ENCODE measurements at places on chromosomes 5 and 9. TPM values are rescaled to one million over a fixed set of nuclear protein-coding genes. Genes with fewer than 3 reads are reported as not detected.

DNA sequence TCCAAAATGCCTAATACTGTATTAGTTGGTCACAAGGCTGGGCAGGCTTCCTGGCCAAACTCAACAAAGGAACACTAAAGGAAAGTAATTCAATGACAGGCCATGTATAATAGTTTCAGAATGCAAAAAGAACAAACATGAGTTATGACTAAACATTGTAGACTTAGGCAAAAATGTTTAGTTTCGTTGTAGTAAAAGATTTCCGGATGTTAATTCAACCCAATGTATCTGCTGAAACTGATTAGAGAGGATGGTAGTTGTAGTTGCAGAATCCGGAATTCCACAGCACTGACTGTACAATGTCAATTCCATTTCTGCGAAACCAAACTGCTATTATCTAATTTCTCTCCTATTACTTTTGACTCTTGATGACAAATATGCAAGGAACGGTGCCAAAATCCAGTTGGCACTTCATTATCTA, 117.9 kb upstream of the FST start:
- no peak for DNase-seq

GRCh38 chr5:8053270-8053669, 184.3 kb downstream of the MTRR start:
- DNase-seq = no peak

DNA sequence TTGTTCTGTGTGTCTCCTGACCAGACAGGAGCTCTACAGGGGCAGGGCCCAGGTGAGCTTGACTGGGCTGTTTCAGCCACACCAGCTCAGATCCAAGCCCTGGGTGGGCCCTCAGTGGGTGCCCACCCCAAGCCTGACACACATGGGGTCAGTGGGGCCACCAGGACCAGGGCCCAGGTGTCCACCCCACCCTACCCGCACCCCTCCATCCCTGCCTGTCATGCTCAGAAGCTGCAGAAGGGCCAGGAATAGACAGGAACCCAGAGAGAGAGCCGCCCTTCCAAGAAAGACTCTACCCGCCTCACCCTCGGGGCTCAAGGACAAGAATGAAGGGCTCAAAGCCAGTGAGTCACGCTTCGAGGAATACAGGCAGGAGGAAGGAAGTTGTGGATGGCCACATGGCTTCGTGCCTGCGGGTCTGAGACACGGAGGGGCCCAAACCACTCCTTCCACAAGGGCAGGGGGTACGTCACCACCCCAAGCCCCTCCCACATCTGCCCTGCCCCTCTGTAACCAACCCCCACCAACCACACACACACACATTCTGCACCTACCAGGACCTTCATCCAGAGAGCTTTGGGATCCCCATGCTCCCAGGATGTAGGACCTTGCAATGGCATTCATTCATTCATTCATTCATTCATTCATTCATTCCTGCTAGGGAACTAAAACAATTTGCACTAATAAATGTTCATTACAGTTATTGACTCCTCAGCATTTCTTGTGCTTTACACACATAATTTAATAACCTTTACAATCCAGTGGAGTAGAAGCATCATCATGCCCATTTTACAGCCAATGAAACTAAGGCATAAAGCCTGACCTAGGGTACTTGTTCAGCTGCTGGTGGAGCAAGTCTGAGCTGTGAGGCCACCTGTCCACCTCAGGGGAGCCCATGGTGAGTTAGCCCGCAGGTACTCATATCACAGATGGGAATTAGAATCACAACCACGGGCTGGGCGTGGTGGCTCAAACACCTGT, 55.9 kb upstream of the STXBP1 start:
- peak; percentile 62 for DNase-seq

DNA sequence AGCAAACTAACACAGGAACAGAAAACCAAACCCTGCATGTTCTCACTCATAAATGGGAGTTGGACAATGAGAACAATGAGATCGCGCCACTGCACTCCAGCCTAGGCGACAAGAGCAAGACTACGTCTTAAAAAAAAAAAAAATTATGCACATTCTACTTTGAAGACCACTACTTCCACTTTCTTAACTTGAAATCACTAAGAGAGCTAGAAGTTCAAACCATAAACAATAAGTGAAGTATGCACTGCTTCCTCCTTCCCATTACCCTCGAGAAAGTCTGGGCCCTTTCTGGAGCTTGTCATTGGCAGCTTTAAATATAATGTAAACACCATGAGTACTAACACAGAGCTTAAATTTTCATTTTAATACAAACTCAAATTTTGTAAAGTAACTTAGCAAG, 94.9 kb downstream of the TLE1 start:
- no peak for DNase-seq

Gene CARTPT
- total RNA-seq = not detected

Gene PLEKHG4B
- 0.10 TPM for total RNA-seq

- DNase-seq = no peak
Observed at GRCh38 chr5:121919046-121919445, 42.7 kb upstream of the SRFBP1 start.

Gene IRX1
- not detected for total RNA-seq

Gene CD14
- 1.8 TPM for total RNA-seq

DNA sequence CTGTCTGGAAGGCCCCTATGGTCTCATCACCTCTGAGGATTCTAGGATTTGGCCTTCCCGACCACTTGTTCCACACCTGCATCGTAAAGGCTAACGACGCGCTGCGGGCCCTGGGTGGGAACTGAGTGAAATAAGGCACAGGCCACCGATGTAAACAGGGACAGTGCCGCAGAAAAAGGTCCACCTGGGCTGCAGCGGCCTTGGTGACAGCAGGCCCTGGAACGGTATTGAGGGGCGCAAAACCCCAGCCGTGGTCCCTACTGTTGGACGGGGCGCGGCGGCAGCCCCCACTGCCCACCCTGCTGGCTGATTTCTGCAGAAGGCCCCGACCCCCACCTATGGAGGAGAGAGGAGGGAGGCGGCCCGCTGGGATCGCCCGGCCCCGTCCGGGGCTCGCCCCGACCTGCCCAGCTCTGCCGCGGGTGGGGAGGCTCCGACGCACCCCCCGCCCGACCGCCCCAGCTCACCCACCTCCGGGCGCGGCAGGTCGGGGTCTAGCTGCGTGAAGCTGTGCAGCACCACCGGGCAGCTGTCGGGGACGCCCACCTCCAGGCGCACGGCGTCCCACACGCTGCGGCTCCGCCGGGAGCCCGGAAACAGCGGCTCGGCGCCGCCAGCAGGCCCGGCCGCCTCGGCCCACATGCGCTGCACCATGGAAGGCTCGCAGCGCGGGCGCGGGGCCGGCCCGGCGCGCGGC, 391 bp downstream of the RALGDS start:
- no peak for DNase-seq

Gene MOB3B
- total RNA-seq = 7.3 TPM

- no peak for DNase-seq
Observed at GRCh38 chr5:10115669-10116068, 134.0 kb downstream of the ATPSCKMT start.

DNA sequence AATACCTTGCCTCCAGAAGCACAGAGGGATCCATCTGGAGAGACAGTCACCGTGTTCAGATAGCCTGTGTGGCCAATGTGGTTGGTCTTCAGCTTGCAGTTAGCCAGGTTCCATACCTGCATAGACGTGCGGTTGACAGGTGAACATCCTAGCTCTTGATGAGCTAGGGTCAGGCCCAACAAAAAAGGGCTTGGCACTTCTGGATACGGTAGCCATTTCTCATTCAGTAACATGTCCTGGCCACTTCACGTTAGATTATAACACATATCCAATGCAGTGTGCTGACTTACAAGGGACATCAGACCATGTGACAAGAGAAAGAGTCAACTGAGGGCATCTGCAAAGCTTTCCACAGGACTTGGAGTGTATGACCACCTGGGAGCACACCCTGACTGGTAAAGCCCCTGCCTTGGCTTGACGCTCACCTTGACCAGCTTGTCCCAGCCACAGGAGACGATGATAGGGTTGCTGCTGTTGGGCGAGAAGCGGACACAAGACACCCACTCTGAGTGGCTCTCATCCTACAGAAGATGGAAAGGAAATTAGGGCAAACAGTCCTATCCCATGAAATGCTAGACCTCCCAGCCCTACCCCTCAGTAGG, 4.5 kb downstream of the RACK1 start:
- no peak for DNase-seq

DNA sequence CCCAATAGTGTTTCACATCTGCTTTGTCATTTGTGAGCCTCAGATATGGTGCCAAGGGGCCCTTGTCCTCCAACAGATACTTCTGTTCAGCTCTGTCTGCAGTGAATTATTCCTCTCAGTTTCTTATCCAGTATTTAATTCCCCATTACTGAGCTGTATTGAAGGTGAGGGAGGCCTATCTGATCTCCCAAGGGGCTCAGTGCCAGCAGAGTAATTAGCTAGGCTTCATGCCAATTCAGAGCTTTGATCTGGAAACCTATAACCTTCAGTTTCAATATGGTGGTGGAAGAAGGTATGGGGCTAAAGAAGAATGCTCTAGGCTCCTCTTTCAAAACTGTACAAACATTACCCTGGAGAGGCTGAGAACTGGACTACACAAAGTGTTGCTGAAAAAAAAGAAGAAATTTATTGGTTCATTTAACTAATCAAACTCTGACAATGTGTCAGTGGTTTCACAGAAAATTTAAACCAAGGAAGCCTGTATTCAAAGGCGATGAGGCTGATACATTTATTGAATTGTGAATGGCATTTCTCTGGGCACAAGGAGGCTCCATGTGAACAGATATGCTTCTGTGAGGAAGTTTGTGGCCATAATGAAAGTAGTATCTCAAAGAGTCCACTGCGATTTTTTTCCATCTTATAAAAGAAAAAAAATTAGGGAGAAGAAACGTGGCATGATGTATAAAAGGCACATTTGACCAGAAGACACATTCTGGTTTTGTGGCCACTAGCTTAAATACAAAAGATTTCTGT, 397.8 kb downstream of the TLE4 start:
- DNase-seq = no peak

Gene THBS4
- 0.80 TPM for total RNA-seq

Gene NUTM2G
- not detected for total RNA-seq

GRCh38 chr9:34072410-34072809, 23.7 kb upstream of the UBAP2 start:
- DNase-seq = no peak

Gene ITGA2
- total RNA-seq = not detected

GRCh38 chr5:28415791-28416443, 1377.5 kb upstream of the CDH9 start:
- no peak for DNase-seq

Gene CAMK4
- total RNA-seq = 5.2 TPM

- no peak for DNase-seq
Observed at GRCh38 chr5:30436691-30437090, 756.8 kb upstream of the CDH6 start.

GRCh38 chr5:4189317-4189716, 593.7 kb downstream of the IRX1 start:
- DNase-seq = no peak

Gene ISL1
- total RNA-seq = not detected

- DNase-seq = no peak
Observed at GRCh38 chr5:10920400-10920799, 159.4 kb upstream of the DAP start.

GRCh38 chr9:28267351-28267750, 694.1 kb upstream of the C9orf72 start:
- no peak for DNase-seq

DNA sequence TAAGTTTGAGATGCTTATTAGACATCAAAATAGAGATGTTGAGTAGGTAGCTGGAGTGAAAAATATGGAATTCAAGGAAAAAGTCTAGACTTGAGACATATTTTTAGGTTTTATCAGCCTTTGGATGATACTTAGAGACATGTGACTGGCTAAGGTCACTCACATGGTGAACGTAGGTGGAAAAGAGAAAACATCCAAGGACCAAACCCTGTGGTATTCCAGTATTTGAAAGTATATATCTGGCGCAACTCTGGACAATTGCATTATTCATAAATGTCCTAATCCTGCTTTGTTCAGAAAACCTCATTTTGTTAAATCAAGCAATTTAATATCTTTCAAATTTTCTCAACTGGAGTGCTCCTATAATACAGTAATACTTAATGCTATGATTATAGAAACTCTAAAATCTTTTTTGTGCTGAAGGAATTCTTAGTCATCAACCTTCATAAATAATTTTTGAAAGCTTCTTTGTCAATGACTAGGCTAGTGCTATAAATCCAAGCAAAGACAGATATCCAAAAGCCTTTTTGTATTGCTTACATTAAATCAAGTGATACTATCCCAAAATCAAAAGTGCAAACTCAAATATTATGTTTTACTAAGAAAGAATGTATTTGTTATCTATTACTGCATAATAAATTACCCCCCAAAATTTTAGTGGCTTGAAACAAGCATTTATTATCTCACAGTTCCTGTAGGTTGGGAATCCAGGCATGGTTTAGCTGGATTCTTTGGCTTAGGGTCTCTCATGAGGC, 452.0 kb downstream of the ENC1 start:
- no peak for DNase-seq

Gene IL13
- total RNA-seq = not detected

Gene ADGRD2
- total RNA-seq = not detected

DNA sequence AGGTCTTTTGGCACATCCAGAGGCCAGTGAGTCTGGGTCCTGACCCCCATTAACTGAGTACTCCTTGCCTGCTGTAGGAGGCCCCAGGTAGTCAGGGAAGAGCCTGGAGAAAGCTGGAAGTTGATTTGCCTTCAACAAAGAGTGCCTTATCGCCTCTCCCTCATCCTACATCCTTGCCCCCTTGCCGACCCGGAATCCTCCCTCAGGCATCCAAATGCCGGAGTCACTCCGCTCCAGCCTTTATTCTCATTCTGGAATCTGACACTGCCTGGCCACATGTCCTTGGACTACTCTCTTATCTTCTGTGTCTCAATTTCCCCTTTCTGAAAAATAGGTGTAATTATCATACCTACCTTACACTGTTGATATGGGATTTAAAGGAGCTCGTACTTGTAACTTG, 39.1 kb upstream of the KLF4 start:
- no peak for DNase-seq

Gene PHF24
- total RNA-seq = not detected

DNA sequence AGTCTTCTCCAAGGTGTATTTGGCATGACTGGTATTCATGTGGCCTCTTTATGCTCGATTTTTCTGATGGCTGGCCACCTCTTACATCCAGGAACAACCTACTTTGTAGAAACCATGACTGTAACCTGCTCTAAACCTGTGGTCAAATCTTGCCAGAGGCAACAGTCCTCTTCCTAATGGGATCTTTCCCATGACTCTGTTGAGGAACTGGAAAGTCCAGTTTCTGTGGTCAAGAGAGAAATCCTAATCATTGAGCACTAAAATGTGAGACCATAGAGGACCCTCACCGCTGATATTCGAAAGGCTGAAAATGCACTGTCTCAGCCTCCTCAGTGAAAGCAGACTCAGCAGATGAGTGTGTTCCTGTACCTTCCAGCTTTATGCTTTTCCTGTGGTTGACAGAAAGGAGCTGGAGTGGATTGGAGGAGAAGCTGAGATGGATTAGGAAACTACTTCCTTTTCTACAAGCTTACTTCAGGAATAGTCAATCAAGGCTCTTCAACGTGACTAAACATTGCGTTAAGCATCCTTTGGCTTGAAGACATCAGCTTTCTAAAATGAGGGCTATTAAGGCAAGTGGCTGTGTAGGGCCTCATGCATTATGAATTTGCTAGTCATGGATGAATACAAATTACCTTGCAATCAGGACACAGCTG, 69.7 kb upstream of the DAPK1 start:
- no peak for DNase-seq
